ENCODE measurements at places on chromosomes 5 and 9. TPM values are rescaled to one million over a fixed set of nuclear protein-coding genes. Genes with fewer than 3 reads are reported as not detected.
A peak's percentile ranks its signal among the peaks of the same experiment; 100 is the strongest.

SCGB3A2 gene
- total RNA-seq = not detected

PCDH1 gene
- total RNA-seq = 15.7 TPM

ZNF883 gene
- 0.51 TPM for total RNA-seq

PLPP7 gene
- total RNA-seq = not detected

DNA sequence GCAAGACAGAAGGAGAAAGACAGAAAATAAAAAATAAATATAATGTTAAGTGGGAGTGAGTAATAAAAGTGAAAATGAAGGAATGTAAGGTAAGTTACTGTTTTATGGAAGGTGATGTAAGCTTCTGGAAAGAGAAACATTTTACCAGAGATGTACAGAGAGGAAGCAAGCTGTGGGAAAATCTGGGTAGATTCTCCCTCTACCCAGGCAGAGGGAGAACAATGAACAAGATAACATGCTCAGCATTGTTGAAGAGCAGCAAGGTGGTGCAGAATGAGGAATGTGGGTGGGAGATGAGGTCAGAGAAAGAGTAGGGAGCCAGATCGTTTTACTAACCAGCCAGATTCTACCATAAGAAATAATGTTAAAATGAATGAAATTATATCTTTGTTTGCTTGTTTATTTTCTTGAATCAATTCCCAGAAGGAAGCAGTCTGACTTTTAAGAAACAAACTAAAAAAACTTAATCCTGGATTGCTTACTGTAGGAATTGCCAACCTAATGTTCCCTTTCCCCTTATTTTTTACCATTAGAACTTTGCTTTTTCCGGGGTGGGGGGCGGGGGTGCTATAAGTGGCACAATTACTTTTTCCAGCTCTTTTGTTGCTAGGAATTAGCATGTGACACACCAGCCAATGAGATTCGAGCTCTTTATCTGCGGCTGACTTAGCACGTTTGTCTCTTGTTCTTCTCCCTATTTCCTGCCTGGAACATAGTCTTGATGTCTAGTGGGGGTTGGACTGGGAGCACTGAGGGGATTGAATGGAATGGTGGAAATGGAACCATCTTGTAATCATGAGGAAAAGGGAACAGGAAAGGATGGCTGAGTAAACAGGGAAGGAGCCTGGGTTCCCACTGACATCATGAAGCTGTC is 356.7 kb downstream of the TMEM167A start:
- no peak overlapping the region for H3K27ac ChIP-seq
- no peaks in the 10 kb centered on the region for H3K36me3 ChIP-seq
- H3K27me3 ChIP-seq = no peaks in the 10 kb centered on the region
- no peak for DNase-seq
- H3K4me1 ChIP-seq = peaks cover 5% of the 10 kb centered on the region

DNA sequence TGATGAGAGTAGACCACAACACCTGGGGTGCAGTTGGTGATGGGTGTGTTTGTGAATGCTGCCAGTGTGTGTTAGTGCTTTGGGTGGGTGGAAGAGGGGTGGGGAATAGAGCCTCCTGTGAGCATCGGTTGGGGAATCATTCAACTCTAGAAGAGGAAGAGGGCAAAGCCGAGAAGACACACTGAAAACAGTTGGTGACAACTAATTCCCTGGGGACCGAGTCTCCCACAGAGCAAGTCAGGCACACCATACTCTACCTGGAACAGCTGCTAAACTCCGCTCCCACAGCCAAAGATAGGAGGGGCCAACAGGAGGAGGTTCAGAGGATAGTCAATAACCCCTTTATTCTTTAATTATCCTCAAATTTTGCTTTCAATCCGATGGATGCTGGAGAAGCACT is 1.6 kb upstream of the ARHGEF39 start:
- DNase-seq = no peak
- H3K4me1 ChIP-seq = peaks cover 12% of the 10 kb centered on the region
- no peaks in the 10 kb centered on the region for H3K27me3 ChIP-seq
- H3K36me3 ChIP-seq = peaks cover 9% of the 10 kb centered on the region
- no peak overlapping the region for H3K27ac ChIP-seq

- no peak overlapping the region for H3K27ac ChIP-seq
- no peaks in the 10 kb centered on the region for H3K27me3 ChIP-seq
- H3K4me1 ChIP-seq = no peaks in the 10 kb centered on the region
- H3K36me3 ChIP-seq = peaks cover 8% of the 10 kb centered on the region
Measured at GRCh38 chr9:127233550-127233949, 31.0 kb upstream of the GARNL3 start.

DNA sequence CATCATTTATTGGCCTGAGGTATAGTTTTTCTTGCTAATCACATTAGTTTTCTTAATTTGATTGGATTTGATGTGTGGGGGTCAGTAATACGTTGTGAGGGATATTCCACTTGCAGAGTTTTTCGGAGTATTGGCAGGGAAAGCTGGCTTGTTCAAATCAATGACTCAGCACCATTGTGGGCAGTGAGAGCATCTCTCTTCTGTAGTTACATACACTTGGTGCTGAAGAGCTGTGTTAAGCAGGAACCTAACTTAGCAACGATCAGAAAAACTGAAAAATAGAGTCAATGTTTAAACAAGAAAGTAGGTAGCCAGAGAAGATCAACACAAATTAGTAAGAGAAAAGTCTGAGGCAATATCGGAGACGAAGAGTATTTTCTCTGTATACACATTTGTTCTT is 344.6 kb upstream of the EDIL3 start:
- H3K4me3 ChIP-seq = no peak overlapping the region
- DNase-seq = no peak
- no peak overlapping the region for H3K27ac ChIP-seq

DNA sequence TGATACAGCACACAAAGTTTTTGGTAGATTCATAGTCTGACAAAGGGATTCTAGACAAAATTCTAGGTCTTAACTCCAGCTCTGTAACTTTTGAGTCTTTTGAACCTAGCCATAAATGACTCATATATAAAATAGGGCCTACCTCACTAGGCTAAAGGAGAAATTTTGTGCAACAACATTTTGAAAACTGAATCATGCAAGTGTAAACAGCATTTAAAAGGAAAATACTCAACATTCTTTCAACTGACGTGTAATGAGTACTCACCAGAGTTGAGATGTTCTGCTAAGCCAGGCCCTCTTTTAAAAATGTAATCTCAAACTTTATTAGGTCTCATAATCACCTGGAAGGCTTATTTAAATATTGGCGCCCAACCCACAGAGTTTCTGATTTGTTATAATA is 113.2 kb downstream of the STK32A start:
- peak; percentile 14 for DNase-seq
- H3K4me3 ChIP-seq = no peak overlapping the region
- H3K4me1 ChIP-seq = peaks cover 11% of the 10 kb centered on the region

DNA sequence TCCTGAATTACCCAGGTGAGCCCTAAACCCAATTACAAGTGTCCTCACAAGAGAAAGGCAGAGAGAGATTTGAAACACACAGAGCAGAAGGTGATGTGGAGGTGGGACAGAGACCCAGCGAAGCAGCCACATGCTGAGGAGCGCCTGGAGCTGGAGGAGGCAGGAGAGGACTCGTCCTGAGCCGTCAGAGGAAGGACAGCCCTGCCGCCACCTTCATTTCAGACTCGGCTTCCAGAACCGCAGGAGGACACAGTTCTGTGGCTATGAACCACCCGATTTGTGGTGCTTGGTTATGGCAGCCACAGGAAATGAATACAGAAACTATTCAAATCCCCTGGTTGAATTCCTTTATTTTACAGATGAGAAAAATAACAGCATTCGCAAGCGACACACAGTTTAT is 16.4 kb upstream of the FBP1 start:
- no peak overlapping the region for H3K27ac ChIP-seq
- no peak for DNase-seq
- H3K36me3 ChIP-seq = no peaks in the 10 kb centered on the region
- no peak overlapping the region for H3K4me3 ChIP-seq

- H3K27me3 ChIP-seq = no peaks in the 10 kb centered on the region
- no peak for DNase-seq
- peaks cover 60% of the 10 kb centered on the region for H3K4me1 ChIP-seq
Measured at GRCh38 chr5:148387325-148387724, 3.6 kb downstream of the FBXO38 start.

- H3K27ac ChIP-seq = peak overlapping the region; percentile 9
- peaks cover 17% of the 10 kb centered on the region for H3K4me1 ChIP-seq
- no peak for DNase-seq
- H3K27me3 ChIP-seq = no peaks in the 10 kb centered on the region
- no peak overlapping the region for H3K4me3 ChIP-seq
Measured at GRCh38 chr5:115577329-115577728, 24.9 kb downstream of the TICAM2 start.

GRCh38 chr5:81542242-81542641 is 148.3 kb upstream of the ACOT12 start:
- H3K27me3 ChIP-seq = no peaks in the 10 kb centered on the region
- peaks cover 20% of the 10 kb centered on the region for H3K36me3 ChIP-seq
- no peak overlapping the region for H3K27ac ChIP-seq

- no peak for DNase-seq
- H3K27ac ChIP-seq = peak overlapping the region; percentile 47
- no peaks in the 10 kb centered on the region for H3K36me3 ChIP-seq
- H3K4me1 ChIP-seq = peaks cover 50% of the 10 kb centered on the region
Measured at GRCh38 chr5:57843059-57843367, 360.4 kb upstream of the ACTBL2 start.

DNA sequence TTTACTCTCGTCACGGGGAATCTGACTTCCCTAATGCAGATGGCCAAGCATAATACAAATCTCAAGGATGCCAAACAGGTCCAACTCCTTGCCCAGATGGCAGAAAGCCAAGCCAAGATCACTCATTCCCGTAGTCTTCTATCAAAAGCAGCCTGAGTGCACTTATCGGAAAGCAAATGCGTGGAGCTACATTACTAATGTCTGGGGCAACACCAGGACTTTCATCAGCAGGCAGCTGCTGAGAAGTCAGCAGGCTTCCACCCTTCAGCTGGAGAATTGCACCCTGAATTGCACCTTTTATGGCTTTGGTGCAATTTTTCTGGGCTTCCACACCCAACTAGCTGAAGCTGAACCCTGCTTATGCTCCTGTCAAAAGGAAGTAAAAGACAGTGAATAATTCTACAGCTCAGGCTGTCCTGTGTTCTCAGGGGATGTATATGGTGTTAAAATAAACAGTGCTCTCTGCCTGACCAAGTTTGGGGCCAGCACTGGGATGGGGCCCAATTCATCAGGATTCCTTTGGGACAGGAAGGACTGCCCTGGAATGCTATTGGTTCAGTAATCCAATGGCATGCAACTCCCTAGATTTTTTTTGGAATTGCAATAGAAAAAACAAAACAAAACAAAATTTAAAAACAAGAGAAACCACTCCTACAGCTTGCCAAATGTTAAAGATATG is 92.6 kb downstream of the DPYSL3 start:
- H3K4me1 ChIP-seq = no peaks in the 10 kb centered on the region
- H3K4me3 ChIP-seq = no peak overlapping the region
- H3K27me3 ChIP-seq = no peaks in the 10 kb centered on the region
- no peak overlapping the region for H3K27ac ChIP-seq
- DNase-seq = peak; percentile 43

DNA sequence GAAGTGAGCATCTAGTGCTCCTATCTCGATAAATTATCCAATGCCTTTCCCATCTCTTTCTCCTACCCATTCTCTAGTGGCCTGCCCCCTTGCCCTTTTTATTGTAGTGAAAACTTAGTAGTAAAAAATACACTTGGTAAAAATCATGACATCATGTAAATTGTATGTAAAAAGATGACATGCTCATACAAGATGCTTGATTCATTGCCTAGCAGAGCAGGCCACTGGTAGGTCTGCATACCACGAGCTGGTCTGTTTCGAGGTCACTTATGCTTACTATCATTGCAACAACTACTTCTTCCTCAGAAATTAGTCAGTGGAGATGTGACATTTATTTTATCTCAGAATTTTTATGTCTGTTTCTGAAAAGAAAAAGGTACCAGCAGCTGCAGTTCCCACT is 177.3 kb downstream of the C9orf152 start:
- peaks cover 9% of the 10 kb centered on the region for H3K36me3 ChIP-seq
- peaks cover 48% of the 10 kb centered on the region for H3K4me1 ChIP-seq
- DNase-seq = no peak
- H3K27me3 ChIP-seq = no peaks in the 10 kb centered on the region
- peak overlapping the region; percentile 95 for H3K27ac ChIP-seq
- no peak overlapping the region for H3K4me3 ChIP-seq

DNA sequence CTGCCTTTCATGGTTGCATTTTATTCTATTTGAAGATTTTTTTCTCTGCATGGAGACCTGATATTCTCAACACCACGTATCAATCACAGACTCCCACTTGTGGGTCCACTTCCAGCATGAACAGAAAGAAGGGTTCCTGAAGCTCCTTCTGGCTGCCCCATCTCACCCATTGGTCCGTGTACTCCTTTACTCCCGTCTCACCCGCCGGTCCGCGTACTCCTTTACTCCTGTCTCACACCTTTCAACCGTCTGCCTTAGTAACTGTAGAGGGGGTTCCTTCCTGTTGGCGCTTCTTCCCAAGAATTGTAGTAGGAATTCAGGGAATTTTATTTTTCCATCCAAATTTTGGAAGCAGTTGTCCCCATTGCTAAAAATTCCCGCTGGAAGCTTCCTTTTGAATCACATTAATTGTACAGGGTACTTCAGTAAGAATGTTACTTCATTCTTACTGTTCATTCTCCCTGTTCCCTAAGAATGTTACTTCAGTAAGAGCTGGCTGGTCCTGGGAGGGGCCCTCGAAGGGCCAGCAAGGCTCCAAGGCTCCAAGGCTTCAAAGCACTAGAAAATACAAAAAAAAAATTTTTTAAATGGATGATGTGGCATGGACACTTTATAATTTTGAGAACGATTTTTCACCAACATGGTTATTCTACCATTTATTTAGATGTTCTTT is 3.9 kb upstream of the LPCAT1 start:
- H3K27ac ChIP-seq = no peak overlapping the region
- H3K36me3 ChIP-seq = no peaks in the 10 kb centered on the region
- H3K4me3 ChIP-seq = no peak overlapping the region
- peaks cover 3% of the 10 kb centered on the region for H3K4me1 ChIP-seq
- no peak for DNase-seq

All from MCF 10A (cell line).